HEK293T (cell line): ENCODE measurements at places on chromosomes 2 and 18.

GRCh38 chr18:62201870-62202269, 14.8 kb downstream of the RELCH start:
- DNase-seq: no peak

DNA sequence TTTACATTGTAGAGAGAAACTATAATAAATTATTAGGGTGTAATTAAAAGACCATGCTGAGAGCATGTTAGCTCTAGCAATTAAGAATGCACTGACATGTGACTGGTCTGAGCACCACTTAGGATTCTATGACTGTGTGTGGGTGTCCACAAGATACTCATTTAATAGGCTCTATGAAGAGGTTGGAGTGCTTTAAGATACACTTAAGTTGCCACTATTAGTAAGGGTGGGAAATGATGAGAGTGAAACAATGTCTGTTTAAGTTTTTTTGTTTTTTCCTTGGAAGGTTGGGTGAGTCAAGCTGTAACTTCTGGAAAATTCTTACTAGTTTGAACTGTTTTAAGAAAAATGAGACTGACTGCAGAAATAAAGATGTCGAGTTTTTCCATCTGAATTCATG, 1.8 kb upstream of the FAP start:
- no peak for DNase-seq

DNA sequence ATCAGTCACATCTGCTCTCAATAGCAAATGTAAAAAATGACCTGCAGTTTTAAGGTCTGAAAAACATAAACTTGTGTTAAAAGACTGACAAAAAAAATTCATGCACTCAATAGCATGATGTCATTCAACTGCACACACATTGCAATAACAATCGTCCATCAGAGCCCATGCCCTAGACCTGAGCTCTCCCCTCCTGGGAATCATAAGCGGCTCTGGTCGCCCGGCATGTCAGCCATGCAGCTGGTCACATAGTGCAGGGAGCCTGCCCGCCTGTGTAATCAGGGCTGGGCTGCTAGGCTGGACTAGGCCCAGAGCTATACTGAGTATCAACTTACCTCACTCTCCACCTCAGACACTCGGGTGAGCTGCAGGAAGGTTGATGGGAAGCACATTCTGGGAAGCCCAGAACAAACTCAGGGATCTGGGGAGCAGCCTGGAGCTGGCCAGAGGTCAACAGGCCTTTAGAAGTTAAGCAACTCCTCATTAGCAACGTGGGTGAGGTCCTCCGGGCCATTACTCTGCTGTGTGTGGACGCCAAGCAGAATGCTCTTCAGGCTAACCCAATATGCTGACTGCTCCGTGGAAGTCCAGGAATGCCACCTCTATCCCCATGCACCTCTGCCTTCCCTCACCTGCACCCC, 165.5 kb downstream of the TTC32 start:
- DNase-seq: no peak

- no peak for DNase-seq
These were observed 926.2 kb downstream of the TSN start for GRCh38 chr2:122681626-122682025.

DNA sequence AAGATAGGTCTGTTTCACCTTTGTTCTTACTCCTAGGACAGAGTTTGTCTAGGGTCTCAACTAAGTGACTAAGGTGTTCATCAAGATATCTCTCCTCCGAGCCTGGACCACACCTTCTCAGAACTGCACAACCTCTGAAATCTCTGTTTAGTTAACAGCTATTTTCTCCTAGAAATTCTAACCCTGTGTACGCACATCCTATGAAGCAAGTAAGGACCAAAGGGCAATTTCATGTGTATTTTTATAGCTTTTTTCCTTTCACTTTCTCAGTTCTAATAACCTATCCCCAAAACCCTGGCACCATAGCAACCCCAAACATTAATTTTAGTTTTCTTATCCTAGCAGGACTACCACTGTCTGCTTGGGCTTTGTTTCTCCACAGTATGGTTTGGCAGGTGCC, 59.1 kb downstream of the PTPN4 start:
- DNase-seq: no peak

GRCh38 chr2:238997684-238998083, 149.8 kb downstream of the TWIST2 start:
- no peak for DNase-seq

DNA sequence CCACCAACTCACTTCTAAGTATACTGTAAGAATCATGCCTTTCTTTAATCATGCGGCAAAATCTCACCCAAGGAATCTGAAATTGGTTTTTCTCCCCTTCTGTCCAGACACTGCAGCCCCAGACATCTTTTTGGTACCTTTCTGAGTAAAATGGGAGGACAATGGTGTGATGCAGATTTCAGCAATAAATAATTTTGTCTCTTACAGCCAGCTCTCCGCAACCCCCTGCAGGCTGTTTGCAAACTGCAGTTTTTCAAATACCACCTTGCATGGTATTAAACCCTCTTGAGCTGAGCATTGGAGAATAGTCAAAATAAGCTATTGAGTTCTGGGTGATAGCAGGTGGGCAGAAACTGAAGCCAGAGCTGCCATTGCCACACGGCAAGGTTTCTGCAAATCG, 32.2 kb downstream of the GPR39 start:
- peak; percentile 30 for DNase-seq

GRCh38 chr2:218980735-218981389, 4.1 kb downstream of the FEV start:
- no peak for DNase-seq

GRCh38 chr2:241211276-241211675, 22.8 kb downstream of the ANO7 start:
- no peak for DNase-seq

DNA sequence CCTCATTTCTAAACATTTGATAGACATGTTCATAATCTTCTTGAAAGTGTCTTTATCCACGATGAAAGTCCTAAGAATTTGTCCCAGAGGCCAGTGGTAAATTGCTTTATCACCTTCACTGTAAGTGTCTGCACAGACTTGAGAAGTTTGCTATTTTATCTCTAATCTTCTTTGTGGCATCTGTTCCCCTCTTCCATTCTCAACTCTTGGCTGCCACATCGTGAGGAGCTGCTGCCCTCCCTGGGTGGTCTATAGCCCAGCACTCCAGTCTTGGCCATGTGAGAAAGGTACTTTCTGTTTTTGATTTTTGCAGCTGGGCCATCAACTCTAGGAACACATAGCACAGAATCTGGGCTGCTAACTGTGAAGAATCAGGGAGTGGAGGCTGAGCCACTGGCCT, 45.5 kb downstream of the SLC14A2 start:
- no peak for DNase-seq

DNA sequence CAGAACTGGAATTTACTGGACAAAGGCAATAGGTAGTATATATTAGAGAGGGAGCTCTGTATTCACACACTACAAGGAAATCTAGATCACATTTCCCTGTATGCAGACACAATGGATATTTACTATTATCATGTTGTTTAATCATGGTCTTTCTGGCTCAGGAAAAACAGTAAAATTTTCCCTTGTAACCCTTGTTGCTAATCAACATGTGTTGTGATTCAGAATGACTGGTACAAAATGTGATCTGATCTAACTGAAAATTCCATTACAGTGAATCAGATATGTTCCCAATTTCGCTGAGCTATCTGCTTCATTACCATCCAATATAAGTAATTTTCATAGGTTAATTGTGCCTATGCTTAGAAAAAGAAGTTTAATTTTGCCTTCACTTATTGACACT, 1109.7 kb downstream of the LRP1B start:
- DNase-seq: no peak

DNA sequence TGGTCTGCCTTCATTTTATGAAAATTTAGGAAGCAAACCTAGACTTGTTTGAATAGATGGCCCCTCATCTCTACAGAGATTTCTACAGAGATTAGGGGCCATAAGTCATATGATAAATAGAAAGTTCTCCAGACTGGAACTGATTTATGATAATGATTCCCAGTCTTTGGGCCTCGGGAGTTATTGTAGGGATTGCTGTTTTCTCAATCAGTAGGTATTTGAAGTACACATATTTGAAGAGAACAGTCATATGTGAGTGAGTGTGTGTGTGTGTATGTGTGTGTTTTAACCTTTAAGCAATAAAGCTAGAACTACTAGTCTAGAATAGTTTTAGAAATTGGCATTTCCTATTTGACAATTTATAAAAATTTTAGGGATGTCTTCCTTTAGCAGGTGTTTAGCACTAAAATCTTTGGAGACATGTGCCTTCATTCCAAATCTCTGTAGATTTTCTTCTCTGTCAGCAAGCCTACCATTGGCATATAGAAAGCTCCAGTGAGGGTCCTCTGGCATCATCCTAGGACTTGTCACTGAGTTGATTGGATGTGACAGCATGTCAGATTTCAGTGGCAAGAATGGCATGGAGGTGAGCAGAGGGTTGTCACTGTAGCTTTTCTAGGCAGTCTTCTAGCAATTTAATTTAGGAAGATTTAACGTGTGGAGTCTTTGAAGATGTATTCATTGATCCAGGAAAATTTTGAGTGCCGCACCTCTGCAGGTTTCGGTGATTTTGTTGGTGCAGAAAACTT, 71.2 kb downstream of the MYO1B start:
- DNase-seq: no peak

GRCh38 chr18:77754475-77755044, 504.9 kb downstream of the GALR1 start:
- no peak for DNase-seq

DNA sequence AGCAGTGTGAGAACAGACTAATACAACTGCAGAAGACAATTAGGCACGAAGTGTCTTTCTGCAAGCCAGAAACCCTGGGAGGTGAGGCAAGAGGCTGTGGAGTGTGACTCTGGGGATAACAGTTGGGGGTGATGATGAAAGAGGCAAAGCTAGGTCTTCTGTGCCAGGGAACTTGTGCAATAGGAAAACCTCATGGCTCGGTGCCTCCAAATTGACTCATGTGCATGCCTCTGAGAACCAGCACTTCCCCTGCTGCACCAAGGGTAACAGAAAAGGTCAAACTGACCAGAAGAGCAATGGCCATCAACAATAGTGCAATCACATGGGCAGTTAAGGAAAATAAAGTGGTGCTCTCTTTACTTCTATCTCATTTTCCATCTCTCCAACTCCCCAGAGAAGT, 136.4 kb downstream of the SCG2 start:
- no peak for DNase-seq

DNA sequence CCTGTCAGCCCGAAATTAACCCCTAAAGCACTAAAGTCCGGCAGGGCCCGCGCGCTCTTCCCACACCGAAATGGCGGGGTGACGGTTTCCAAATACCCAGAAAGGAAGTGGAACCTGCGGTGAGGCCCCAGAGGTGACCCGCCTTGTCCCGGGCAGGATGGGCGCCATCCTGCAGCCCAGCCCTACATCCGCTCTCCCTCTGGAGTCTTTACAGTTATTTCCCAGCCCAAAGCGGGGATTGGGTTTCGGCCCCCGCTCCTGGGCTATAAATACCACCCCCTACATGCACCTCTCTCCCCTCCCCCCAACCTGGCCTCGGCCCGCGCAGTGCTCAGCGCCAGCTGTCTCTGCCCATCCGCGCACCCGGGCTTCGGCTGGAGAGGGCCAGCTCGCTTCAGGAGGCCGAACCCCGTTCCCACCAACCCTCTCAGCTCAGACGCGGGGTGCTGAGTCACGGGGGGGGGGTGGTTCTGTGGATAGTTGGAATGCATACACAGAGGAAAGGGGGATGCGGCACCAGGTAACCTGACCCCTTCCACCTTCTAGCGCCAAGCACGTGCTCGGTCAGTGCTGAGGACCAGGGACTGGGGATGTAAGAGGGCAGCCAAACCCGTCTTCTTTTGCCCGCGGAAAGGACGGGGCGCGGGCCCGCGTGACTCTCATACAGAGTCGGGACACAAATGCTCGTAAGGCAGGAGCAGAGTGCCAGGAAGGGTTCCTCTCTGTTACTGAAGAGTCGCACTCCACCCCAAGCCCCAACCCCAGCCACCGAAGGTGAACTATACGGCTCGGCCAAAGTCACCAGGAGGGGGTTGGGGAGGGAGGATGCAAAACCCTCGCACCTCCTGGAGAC, at the start of gene TUBA4B:
TSS of gene TUBA4B (plus strand) at position 344 of the 853 bp plus-strand sequence. CDS start at position 509, 165 bp downstream.
- DNase-seq: no peak

GRCh38 chr2:222434204-222434603, 9.9 kb downstream of the SGPP2 start:
- no peak for DNase-seq

DNA sequence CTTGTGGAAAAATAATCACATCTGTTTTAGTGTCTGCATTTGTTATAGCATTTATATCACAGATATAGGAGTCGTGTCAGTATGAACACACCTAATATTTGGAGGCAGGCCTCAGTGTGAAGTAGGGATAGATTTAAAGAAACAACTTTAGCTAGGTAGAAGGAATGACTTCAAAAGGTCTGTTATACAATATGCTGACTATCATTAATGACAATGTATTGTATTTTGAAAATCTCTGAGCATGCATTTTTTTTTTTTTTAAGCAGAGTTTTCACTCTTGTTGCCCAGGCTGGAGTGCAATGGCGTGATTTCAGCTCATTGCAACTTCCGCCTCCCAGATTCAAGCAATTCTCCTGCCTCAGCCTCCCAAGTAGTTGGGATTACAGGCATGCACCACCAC, 248.3 kb downstream of the EN1 start:
- no peak for DNase-seq

DNA sequence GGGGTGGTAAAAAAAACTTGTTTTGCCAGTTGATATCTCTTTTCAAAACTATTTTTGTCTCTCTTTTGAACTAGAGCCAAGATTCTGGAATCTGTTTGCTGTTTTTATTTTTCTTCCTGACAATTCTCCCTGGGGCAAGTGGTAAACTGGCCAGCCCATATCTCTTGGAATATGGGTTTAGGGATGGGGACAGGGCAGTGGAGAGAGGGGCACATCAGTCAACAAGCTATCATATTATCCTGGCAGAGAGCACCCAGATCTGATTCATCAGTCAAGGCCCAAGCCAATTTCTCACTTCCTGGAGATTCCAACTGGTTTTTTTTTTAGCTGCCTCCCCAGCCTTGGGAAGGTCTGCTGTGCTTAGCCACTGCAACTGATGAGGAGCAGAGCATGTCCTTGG, 52.3 kb downstream of the ARHGAP28 start:
- DNase-seq: no peak

DNA sequence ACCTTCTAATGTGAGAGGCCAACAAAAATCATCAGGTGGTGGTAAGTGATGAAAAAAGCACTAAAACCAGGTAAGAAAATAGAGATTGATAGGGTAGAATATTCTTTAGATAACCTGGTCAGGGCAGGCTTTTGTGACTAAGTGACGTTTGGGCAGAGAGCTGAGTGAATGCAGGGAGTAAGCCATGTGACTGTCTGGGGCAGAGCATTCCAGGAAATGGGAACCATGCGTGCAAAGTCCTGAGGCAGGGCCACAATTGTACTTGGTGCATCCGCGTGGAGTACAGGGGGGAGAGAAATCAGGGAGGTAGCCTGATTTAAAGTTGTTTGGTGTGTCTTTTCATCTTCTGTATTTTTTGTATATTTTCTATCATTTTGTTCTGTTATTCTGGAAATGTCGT, 102.5 kb downstream of the LYPD6B start:
- no peak for DNase-seq

- peak; percentile 50 for DNase-seq
These were observed at the start of gene MFSD6 for GRCh38 chr2:190407662-190408537. Gene MFSD6 (plus strand): TSS chr2:190408355. CDS start chr2:190436030, 27,675 bp downstream.

- DNase-seq: no peak
These were observed 30.8 kb upstream of the TMEM214 start for GRCh38 chr2:27001950-27002349.
